ENCODE measurements at places on chromosomes 1 and 21. TPM values are rescaled to one million over a fixed set of nuclear protein-coding genes. Genes with fewer than 3 reads are reported as not detected.
A peak's percentile ranks its signal among the peaks of the same experiment; 100 is the strongest.

DNA sequence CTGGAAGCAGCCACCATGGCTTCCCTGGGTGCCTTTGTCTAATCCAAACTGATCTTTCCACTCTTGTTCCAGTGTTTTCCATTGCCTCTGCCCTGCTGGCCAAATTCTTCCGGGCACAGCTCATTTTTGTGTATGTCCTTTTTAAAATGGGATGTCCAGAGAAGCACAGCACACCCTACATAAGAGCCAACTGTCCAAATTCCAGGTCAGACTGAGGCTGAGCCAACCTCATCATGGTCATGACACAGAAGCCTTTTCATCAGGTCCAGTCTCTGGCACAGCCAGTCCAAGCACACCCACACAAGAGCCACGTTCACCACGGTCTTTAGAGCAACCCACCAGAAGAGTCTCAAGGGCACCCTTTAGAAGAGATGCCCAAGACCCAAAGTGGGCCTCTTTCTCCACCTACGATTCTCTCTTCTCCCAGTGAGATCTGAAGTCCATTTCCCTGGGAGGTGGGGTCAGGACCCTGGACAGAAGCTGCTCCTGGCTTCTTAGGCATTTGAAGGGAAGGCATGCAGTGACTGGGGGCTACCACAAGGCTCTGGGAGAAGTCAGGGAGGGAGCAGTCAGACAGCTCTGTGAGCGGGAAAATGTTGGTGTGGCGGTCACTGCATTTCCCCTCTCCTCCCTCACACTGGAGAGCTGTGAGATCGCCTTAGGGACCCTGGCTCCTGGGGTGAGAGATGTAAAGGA lies 53.2 kb downstream of the SYT2 start:
- DNase-seq = no peak

DNA sequence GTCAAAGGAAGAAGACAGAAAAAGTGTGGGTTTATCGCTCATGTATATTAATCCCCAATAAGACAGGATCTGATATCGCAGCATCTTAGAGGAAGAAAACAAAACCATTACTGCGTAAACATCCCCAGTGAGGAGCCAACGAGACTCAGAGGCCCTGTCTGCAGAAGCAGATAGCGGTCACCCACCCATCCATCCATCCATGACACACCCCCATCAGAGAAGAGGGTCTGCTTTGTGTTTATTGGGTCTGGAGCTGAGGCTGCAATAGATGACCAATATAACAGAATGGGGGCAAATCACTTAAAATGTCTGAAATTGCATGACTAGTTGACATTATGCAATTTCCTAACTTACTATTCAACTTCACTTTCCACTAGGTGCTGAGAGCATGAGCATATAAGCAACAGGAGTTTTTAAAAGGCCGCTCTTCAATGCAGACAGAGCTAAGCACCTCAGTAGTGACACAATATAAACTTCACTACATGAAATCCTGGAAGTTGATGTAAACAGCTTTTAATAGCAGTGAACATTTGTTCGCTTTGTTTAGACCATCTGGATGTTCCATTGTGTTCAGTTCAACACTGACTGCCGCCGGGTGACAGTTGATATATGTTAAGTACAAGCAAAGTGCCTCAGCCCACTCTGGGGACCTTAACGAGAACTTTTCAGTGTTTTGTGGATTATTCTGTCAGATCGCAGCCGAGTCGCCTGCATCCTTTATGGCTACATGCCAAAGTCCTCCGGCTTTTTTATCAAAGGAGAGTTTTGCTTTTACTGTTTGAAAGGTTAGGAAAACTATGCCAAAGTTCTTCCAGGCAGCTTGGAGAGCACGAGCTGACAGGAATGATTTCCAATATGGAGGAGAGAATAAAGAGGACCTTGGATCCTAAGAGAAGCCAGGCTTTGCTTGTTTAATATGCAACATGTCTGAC lies 167.5 kb downstream of the ZNF281 start:
- DNase-seq = no peak

- no peak for DNase-seq
Measured at GRCh38 chr1:100959502-100960060, 63.7 kb downstream of the SLC30A7 start.

GRCh38 chr1:217495249-217495648 lies 135.6 kb downstream of the GPATCH2 start:
- DNase-seq = no peak

DNA sequence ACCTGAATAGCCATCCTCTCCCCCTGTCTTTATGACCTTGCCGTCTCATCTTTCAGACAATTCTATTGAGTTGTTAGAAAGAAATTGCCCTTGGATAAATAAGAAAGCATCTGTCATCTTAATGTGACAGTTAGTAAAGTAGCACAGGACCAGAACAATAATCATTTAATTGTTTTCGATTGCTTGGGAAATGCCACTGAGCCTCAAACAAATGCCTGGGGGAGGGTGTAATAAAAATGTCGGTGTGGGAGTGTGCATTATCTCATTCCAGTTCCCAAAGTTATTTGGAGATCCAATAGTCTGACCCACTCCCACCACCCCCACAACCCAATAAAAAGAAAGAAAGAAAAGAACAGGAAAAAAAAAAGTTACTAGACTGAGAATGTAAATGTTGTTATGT lies 509.3 kb upstream of the LRRC7 start:
- DNase-seq = no peak

DNA sequence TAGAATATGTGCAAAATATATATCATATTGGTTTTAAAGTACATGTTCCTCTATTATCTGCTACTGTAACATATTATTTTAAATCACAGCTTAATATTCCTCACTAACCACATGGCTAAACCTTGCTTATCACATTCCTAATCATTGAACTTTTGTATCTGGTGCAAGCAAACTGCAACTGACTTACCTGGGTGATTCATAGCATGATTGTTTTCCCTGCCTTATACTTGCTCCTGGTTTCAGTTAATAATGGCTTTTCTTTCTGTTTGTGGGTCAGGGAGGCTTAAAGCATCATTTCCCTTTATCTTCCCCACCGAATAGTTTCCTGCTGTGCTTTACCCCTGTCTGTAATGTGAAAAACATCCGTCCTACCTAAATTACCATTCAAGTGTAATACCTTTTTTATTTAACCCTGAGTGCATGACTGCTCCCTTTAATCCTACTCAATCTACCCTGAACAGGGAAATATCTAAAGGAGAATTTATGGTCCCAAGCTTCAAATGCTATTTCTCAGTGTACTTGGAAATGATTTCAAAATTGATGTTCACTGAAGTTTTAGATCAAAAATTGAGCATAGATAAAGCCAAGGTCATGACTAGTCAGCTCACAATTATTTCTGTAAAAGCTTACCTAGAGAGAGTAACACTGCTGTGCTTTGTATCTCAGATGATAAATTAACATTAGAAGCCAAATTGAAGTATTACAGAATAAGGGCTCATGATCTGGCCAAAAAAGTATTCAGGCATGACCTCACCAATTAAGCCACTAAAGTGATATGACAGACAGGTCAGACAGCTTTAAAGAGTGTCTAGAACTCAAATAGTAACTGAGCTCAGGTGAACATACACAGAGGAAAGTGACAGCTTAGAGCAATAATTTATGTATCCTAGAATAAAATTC lies 507.1 kb downstream of the BRINP3 start:
- peak; percentile 15 for DNase-seq

GRCh38 chr21:36966821-36967768 lies 626 bp upstream of the HLCS start:
- DNase-seq = peak; percentile 20

Gene TNFRSF9
- 0.14 TPM for total RNA-seq

All from foreskin keratinocyte (primary cell).